ENCODE measurements at places on chromosomes 6 and 20.

DNA sequence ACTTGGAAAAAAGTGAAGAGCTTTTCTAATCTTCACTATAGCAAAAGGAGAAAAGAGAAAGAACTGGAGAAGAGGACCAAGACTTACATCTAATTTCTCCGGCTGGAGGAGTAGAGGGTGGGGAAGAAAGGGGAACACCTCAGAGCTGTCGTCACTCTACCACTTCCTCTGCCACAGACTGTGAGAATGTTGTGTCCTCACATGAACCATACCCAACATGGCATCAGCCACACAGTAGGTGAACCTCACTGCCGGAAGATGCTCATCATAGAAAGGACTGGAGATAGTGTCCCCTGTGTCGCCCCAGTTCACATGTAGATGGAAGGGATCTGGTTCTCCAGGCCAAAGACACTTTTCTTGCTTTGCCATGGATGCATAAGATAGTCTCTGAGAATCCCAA is 604.4 kb upstream of the NOX3 start:
- DNase-seq, result no peak

DNA sequence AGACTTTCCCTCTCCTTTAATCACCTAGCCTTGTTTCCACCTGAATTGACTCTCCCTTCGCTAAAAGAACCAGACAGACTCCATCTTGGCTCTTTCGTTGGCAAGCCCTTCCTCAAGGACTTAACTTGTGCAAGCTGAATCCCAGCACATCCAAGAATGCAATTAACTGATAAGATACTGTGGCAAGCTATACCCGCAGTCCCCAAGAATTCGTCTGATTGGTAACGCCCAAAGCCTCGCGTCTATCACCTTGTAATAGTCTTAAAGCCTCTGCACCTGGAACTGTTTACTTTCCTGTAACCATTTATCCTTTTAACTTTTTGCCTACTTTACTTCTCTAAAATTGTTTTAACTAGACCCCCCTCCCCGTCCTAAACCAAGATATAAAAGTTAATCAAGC is 15.6 kb upstream of the MYCT1 start:
- DNase-seq, result no peak

DNA sequence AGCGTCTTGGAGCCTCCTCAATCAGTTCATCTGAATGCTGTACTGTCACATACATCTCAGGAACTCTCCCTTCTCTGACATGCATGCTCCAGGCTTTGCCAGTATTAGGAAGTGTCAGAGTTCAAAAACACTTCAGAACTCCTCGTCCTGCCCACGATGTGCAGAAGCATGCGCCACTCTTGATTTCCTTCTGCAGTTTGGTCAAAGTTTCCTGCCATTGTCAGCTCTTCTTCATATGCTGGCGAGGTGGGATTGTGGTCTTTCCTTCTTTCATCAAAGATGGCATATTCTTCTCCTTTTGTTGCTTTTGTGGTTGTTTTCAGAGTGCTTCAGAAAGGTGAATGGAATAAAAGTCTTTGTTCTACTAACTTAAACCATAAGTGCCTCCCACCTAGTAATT is 21.0 kb downstream of the SLC13A3 start:
- no peak for DNase-seq

DNA sequence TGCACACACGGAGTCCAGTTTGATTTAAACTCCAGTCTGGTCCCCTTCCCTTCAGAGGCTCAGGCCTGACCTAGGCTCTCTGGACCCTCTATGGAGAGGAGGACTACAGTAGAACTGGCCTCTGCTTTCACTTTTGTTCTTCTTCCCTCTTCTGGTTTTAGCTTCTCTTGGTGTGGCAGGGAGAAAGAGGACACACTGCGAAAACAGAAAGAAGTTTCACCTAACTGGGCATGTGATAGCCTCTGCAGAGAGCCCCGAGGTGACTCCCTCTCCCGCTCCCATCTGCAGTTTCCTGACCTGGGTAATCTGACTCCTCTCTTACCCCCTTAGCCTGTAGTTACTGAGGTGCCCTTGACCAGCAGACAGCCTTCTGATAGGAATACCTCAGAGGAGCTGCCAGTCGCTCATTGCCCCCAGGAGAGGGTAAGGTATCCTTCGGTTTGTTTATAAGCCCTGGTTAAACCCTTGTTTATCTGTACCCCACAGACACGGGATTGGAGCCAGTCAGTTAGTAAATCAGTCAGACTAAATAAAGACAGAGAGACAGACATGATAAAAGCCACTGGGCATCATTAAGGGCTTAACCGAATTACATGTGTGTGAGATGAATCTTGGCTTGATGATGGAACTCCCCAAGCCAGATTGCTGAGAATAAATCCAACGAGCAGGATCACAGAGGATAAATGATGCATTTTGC is 12.0 kb upstream of the DTNBP1 start:
- DNase-seq, result no peak

- DNase-seq, result no peak
Observed at GRCh38 chr6:67766057-67766456, 869.0 kb upstream of the ADGRB3 start.

DNA sequence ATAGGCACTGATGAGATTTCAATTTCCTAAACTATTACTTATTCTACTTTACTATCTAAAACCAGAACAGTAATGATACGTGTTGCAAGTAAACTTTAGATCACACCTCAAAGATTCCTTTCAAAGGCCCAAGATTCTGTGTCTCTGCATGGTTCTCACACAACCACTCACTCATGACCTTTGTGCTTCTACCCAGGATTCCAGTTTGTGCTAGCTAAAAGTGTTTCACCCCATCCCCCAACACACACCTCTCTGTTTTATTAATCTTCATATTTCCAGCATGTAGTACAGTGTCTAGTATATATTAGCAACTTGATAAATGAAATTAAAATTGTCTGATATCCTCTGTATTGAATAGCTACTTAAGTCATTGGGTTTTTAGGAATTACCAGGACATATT is 8.8 kb upstream of the SH3BGRL2 start:
- DNase-seq, result no peak

GRCh38 chr6:89612121-89612520 is 26.4 kb downstream of the LYRM2 start:
- no peak for DNase-seq

GRCh38 chr6:111921103-111921502 is 47.9 kb upstream of the FYN start:
- no peak for DNase-seq

DNA sequence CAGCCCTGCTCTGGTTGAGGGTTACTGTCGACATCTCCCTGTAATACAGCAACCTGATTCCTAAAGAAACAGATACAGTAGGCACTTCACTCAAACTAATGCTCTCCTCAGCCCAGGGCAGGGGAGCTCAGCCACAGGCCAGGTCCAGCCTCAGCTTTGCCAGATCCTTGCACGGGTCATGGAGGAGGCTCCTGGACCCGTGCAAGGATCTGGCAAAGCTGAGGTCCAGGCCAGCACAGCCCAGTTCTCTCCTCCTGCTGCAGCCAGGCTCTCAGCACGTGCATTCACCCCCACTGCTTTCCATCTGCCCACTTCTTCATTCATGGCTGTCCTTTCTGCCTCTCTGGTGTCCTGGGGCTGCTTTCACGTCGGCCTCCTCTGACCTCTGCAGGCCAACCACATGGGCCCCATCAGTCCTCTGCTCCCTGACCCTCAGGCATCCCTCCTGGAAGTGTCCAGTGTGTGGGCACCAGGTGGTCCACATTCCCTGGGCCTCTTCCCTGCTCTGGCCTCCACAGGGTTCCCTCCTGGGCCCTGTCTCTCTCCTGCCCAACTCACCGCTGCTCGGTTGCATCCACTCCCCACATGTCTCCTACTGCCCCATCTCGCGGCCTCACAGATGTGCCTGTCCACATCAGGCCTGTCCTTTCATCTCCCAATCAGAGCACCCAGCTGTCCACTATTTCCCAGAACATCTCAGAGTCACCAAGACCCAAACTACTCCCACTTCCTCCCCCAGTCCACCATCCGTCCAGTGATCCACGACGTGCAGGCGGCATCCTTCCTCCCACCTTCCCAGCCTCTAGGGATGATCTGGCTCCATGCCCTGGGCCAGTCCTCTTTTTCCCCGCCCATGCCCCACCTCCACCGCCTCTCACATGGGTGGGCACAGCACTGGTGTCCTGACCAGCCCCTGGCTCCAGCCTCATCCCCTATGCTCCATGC is 11.8 kb upstream of the CD93 start:
- DNase-seq, result no peak

- no peak for DNase-seq
Observed at GRCh38 chr6:137883400-137884148, 16.5 kb downstream of the TNFAIP3 start.

DNA sequence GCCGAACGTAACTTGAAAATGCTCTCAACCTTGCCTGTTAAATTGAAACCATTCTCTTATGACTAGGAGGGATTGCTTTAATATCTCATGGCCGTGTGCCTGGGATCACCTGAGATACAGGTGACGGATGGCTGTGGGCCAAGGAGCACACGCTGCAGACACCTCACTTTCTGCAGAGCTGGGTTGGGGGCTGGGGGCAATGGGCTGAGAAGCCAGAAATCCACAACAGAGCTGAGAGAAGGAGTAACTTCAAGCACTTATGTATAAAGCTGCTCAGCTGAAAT is 170.9 kb downstream of the DTNBP1 start:
- no peak for DNase-seq

- no peak for DNase-seq
Observed at GRCh38 chr20:7199861-7200260, 432.4 kb downstream of the BMP2 start.

DNA sequence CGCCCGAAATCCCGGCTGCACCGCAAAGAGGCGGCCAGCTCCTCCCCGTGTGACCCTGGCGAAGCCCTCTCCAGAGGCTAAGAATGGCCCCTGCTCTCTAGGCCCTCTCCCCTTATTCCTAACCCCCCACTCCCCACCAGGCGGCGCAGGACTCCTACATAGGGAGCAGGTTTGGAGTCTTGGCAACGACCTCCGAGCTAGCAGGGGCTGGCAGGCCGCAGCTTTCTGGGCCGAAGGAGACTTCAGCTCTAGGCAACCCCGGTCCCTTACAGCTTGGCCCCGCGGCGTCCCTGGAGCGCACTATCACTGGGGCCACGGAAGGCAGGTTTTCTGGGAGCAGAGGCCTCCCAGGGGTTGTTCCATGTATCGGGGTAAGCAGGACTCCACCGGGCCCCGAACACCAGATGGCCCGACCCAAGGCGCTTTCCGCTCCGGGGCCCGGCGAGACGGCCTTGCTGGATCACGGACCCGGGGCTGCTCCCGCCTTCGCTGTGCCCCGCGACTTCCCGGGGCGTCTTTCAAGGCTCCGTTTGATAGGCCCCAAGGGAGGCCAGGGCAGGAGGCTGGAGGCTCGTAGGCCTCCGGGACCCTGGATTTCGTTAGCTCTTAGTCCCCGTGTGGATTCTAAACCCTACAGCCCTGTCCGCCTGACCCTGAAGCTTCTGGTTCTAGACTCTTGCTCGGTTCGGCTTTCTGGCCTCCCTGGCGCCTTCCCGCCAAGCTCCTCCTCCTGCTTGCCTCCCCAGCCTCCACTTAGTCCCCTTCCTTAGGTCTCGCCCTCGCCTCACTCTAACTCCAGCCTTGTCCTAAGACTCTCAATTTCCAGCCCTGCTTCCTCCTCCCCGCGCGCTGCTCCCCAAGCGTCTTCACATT is 1.9 kb downstream of the SLC32A1 start:
- DNase-seq, result peak; percentile 52

- DNase-seq, result peak; percentile 23
Observed at GRCh38 chr20:45405571-45406259, 2.4 kb upstream of the DBNDD2 start.

- DNase-seq, result no peak
Observed at GRCh38 chr20:57003012-57003411, 263.4 kb downstream of the BMP7 start.

DNA sequence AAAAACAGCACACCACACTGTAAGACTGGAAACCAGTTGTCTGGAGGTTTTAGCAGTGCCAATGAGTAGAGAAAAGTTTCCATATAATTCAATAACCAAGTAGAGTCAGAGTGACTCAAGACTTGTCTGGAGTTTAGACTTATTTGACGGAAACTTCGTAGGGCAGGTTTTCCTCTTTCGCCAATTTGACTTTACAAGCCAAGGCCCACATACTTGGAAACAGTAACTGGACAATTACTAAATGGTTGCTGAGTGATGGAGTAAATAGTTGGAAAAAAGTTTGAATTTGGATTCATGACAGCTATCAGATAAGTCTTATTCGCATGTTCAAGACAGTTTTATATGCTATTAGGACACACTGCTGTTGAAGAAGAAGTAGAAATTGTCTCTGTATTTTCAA is 48.1 kb upstream of the CTAGE9 start:
- DNase-seq, result no peak

- DNase-seq, result no peak
Observed at GRCh38 chr6:63804381-63804956, 168.9 kb downstream of the PHF3 start.

- DNase-seq, result no peak
Observed at GRCh38 chr6:126475449-126475848, 135.5 kb downstream of the CENPW start.

GRCh38 chr20:4897600-4897999 is 103.7 kb downstream of the SLC23A2 start:
- no peak for DNase-seq

DNA sequence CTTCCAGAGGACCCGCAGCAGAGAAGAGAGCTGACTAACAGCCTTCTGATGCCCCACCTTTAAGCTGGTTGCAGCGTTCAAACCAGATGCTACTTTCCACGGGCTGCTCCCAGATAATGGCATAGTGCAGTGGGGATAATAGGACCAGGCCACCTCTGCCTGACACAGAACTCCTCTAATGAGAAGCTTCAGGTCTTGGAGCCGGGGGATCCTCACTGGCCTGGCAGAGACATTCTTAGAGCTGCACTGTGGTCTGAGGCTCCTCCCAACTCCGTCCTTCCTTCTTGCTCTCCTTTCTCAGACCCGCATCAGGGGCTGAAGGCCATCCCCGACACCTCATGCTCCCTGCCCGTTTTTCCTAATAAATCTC is 206.6 kb upstream of the MARCKS start:
- no peak for DNase-seq

GRCh38 chr6:31949926-31950548 is 4.1 kb downstream of the CFB start:
- DNase-seq, result no peak

Data from GM12892 (cell line).